A172 (cell line): ENCODE measurements at places on chromosomes 11 and 22. TPM values are rescaled to one million over a fixed set of nuclear protein-coding genes. Genes with fewer than 3 reads are reported as not detected.
A peak's percentile ranks its signal among the peaks of the same experiment; 100 is the strongest.

DNA sequence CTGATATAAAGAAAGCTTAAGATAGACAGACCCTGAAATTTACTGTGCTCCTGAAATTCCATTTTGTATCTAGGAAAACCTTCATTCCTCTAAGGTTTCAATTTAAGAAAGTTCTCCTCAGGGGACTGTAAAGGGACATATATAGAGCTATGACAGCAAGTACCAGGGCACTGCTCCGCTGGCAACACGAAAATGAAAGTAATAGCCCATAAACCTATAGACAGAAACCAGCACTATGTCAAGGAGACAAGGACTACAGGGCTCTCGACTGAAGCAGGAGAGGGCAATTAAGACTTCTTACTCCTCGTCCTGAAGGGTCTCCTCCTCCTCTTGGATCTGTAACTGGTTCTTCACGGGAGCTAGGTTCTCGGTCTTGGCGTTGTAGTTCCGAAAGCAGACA is 6.9 kb downstream of the FEZ1 start:
- no peak for DNase-seq

NAALADL1 gene
- total RNA-seq: not detected in 2 replicates

MUC6 gene
- not detected in 2 replicates for total RNA-seq

SYT7 gene
- 0.12 and 0.26 TPM in 2 replicates for total RNA-seq

INCENP gene
- 52.5 and 66.1 TPM in 2 replicates for total RNA-seq

OR2AG1 gene
- total RNA-seq: not detected in 2 replicates

DNA sequence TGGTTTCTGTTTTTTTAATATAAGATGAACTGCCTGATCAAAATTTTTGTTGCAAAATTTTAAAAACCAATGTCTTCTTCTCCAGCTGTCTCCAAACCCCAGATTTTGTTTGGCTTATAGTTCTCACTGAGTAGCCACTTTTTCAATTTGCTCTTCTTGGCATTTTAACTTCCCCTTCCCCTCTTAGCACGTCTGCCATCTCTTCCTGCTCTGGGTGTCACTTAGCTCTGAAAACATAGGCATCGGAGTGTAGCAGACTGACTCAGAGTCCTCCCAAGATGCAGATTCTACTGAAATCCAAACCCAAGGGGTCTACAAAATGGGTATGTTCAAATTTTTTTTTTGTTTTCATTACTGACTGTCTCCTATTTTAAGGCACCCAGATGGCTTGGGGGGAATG is 270.3 kb upstream of the KIRREL3 start:
- no peak for DNase-seq

SLC25A18 gene
- total RNA-seq: 0.09 TPM in 1 of 2 replicates, not detected in the other

SCN4B gene
- 0.84 TPM in 1 of 2 replicates, not detected in the other for total RNA-seq

DNA sequence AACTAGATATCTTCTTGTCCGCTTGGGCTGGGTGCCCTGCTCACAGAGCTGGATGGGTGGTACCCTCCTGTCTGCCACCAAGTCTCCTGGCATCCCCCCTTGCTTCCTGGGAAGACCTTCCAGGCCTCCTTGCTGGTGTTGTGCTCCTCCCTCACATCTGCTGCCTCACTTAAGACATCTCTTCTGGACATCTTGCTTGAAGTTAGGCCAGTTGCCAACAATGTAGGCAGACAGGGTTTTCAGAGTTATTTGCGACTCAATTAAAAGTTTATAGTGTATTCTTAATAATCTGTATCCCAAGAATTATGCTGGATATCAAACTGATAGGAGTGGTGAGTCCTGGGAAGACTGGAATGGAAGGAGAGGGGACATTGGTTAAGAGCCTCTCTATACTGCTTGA is 64.0 kb upstream of the TNRC6B start:
- no peak for DNase-seq

- no peak for DNase-seq
These were observed 116.4 kb downstream of the TYR start for GRCh38 chr11:89293965-89294679.

DNA sequence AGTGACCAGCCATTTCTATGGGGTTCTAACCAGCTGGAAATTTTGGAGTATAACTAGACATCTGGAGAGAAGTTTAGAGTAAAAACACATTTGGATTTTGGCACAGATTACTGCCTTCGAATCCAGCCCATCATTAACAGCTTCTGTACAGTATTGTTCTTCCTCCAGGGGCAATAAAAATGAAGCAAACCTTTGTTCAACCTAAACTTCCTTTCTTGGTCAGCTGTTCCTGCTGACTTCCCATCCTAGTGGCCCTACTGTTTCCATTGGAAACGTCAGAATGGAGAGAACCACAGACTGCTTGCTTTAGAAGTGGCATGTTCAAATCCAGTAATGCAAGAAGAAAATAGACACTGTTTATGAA is 203.7 kb upstream of the MTMR2 start:
- DNase-seq: no peak

DNA sequence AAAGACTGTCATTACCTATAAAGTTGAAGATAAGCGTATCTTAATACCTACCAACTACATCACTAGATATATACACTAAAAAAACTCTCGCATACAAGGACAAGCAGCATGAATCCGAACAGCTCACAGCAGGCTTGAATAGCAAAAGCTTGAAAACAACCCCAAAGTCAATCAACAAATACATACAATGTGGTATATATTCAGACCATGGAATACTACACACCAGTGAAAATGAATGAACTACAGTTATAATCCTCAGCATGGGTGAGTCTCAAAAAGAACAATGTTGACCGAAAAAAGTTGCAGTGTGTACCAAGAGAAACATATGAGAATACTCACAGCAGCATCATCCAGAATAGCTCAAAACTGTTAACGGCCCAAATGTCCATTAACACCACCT is 25.2 kb downstream of the USP28 start:
- DNase-seq: no peak

DNA sequence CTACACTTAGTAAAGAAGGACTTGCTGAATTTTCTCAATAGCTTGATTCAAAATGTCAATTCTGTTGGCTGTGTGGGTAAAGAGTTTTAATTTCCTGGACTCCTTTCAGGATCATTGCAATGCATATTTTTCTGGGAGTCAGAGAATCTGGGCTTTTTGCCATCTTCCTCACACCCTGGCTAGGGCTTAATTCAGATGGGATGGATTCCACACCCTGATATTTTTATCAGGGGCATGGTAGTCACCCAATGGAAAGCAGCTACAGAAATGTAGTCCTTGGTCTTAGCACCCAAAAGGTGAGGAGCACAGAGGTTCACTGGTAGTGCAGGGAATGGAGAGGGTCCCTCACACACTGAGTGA is 79.3 kb downstream of the SGSM3 start:
- peak; percentile 21 for DNase-seq

RNF169 gene
- total RNA-seq: 23.2 and 28.6 TPM in 2 replicates

DNA sequence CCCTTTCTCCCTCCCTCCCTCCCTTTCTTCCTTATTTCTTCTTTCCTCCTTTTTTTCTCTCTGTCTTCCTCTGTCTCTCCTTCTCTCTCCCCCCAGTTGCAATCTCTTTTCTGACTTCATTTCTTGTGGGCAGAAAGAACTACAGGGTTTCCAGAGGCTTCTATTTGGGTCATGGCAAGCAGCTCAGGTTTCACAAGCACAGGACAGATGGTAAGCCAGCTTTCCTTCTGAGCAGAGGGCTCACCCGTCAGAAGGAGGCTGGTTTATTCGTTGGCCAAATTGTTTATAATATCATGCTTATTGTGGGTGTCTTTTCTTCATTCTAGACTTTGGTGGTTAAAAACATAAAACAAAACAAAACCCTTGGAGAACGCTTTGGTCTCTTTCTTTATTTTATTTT is 58.9 kb upstream of the CLMP start:
- DNase-seq: no peak

- peak; percentile 2 for DNase-seq
These were observed 3.1 kb upstream of the MMP8 start for GRCh38 chr11:102727890-102728289.

- DNase-seq: no peak
These were observed 18.2 kb upstream of the CD81 start for GRCh38 chr11:2358754-2359442.

DNA sequence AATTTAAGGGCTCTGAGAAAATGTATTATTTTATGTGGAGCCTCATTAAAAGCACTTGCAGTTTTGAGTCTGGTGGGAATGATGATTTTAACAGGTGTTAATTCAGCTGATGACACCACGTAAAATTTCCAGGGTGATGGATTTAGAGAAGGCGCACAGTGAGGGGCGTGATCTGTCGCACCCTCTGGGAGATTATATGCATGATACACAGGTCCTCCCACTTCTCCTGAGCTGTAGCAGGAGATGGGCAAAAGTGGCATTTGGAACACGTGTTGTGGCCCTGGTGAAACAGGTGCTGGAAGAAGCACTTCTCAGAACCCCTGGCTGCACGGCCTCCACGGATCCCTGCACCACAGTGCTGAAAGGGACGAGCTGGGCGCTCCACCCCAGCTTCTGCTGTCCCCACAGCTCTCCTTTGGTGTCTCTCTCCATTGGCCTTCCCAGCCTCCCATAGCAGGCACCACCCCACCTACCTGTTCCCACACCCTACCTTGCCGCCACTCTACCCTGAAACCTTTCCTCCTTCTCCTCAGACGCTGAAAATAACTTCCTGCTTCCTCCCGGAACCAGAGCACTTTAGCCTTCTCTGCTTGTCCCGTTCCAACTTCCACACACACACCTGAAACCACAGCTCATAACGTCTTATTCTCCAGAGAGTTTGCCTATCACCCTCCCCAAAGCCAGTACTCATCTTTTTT is 6.9 kb upstream of the SORL1 start:
- DNase-seq: no peak

FAM181B gene
- not detected in 2 replicates for total RNA-seq

DNA sequence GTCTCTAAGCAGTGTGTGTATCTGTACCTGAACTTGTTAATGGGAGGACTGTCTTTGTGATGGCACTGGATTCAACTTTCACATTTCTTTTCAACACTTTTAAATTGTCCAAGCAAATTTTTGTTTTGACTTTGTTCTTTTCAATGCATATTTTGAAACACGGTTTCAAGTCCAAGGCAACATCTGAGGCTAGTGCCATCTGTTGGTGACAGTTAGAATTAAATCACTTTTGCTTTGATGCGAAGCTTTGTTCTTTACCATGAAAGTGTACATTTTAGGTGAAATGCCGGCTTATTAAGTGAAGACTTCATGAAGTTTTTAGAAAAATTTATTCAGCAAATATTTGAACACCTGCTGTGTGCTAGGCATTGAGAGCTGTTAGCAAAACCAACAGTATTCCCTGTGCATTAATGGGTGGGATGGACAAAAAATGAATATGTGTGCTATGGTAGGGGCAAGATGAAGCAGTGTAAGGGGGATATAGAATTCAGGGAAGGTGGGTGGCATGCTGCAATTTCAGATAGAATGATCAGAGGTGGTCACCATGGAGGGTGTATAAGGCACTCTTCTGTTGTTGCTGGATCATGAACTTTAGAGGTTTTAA is 70.2 kb downstream of the DDX10 start:
- peak; percentile 3 for DNase-seq

MYOD1 gene
- total RNA-seq: not detected in 2 replicates

NPAS4 gene
- not detected in 2 replicates for total RNA-seq

GGTLC2 gene
- total RNA-seq: not detected in 2 replicates

LRRC4C gene
- total RNA-seq: 0.05 TPM in 1 of 2 replicates, not detected in the other

GRCh38 chr11:81674211-81674610 is 1059.5 kb downstream of the FAM181B start:
- DNase-seq: no peak

HEPACAM gene
- total RNA-seq: not detected in 2 replicates

DNA sequence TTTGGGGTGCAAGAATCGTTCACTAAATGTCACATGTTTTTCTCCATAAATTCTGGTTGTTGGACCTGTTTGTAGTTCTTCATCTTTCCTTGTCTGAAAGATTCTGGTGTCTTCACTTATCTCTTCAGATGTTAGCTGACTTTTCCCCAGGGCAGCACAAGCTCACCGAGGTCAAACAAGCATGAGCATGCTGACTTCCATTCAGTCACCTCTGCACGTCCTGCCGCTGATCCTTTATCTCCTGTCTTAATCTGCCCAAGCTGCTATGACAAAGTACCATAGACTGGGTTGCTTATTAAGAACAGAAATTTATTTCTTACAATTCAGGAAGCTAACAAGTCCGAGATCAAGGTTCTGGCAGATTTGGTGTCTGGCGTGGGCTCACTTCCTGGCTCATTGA is 800.6 kb downstream of the NTM start:
- no peak for DNase-seq

- DNase-seq: no peak
These were observed 11.7 kb upstream of the FXYD6 start for GRCh38 chr11:117888139-117888566.

GRCh38 chr22:30158277-30158676 is 78.0 kb downstream of the HORMAD2 start:
- no peak for DNase-seq

CCDC87 gene
- total RNA-seq: 0.31 and 1.2 TPM in 2 replicates

DNA sequence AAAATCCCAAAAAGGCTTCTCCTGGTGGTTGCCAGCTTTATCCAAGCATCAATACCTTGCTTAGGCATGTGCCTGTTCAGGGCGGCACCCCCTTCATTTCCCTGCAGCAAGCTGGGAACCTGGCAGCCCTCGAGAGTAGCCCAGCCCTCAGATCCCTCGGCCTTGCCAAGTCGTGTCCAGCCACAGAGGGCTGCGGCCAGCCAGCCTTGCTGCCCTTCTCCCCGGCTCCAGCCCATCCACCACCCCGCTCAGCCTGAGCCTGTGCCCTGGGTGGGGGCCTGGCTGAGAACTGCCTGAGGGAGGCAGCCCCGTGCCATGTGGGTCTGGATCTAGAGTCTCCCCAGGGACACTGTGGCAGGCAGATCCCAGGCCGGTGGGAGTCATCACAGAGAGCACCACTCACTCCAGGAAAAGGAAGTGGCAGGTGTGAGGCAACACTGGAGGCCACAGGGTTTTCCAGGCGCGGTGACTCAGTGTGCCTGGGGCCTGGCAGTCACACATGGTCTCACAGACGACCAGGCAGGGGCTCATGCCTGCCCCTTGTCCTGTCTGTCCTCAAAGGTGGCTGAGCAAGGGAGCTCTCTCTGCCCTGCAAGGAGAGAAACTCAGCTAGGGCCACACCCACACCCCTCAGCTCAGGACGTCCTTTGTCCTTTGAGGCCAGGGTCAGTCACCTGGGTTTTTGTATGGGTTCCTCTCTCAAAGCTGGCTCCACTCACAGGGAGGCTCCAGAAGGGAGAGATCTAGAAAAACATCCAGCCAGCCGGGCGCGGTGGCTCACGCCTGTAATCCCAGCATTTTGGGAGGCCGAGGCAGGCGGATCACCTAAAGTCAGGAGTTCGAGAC is 12.2 kb upstream of the CDC42BPG start:
- peak; percentile 96 for DNase-seq

GRCh38 chr11:113873236-113873626 is 2.1 kb downstream of the USP28 start:
- peak; percentile 19 for DNase-seq

GRCh38 chr11:103532133-103532788 is 423.0 kb downstream of the DYNC2H1 start:
- peak; percentile 75 for DNase-seq

GRCh38 chr11:62497132-62497801 is 49.3 kb downstream of the AHNAK start:
- peak; percentile 81 for DNase-seq

DNA sequence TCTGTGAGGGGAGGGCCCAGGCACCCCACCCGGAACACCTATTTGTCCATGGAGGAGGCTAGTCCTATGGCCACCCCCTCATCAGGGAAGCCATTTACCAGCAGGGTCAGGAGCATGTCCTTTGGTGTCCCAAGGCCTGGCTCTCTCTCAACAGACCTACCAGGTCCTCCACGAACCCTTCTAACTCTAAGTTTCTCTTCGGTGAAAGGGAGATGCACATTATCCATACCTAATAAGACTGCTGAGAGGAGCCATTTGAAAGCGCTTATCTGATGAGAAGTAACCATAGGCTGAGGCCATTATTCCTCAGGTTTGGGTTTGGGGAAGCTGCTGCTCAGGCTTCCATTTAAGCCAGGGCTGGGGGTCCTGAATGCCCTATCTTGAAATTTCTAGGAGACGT is 9.2 kb upstream of the TOP3B start:
- DNase-seq: no peak

DEUP1 gene
- total RNA-seq: not detected in 2 replicates

SCUBE2 gene
- 0.47 TPM in 1 of 2 replicates, not detected in the other for total RNA-seq
